Karpas-422 (cell line): ENCODE measurements at places on chromosomes 5 and 9. TPM values are rescaled to one million over a fixed set of nuclear protein-coding genes. Genes with fewer than 3 reads are reported as not detected.

GRCh38 chr5:33261305-33261704 lies 179.5 kb upstream of the TARS1 start:
- no peaks in the 10 kb centered on the region for H3K36me3 ChIP-seq
- H3K4me1 ChIP-seq = no peaks in the 10 kb centered on the region
- no peak for DNase-seq
- no peak overlapping the region for H3K4me3 ChIP-seq
- no peaks in the 10 kb centered on the region for H3K27me3 ChIP-seq
- H3K27ac ChIP-seq = no peak overlapping the region

DNA sequence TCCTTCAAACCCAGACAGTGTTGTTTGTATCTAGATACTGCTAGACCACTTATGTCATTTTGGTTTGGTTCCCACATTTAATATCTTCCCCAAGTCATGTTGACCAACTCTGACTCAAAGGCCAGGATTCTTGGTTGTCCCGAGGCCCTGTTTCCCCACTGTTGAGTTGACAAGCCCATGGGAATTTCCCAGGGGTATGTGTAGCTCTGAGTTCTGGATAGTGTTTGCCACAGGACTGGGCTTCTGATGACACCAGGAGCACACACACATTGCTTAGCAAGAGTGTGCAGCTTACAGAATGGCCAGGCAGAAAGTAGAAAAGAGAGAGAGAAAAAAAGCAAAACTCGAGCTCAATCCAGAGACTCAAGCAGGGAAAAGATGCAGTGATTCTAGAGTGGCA lies 214.4 kb downstream of the NXNL2 start:
- H3K4me1 ChIP-seq = peaks cover 6% of the 10 kb centered on the region; the same call in 1 of the 2 replicates
- DNase-seq = no peak
- H3K36me3 ChIP-seq = no peaks in the 10 kb centered on the region

Gene CCL27
- total RNA-seq = 0.36 TPM in 1 of 2 replicates, not detected in the other

Gene CATSPER3
- not detected in 2 replicates for total RNA-seq

- no peaks in the 10 kb centered on the region for H3K36me3 ChIP-seq
- H3K27me3 ChIP-seq = no peaks in the 10 kb centered on the region
- peaks cover 8% of the 10 kb centered on the region for H3K4me1 ChIP-seq
- no peak overlapping the region for H3K27ac ChIP-seq
- H3K4me3 ChIP-seq = no peak overlapping the region
Observed at GRCh38 chr9:89466451-89467277, 31.2 kb downstream of the SEMA4D start.
